Germinal center (tissue), 1 donor: ENCODE measurements at places on chromosomes 12 and 14.

DNA sequence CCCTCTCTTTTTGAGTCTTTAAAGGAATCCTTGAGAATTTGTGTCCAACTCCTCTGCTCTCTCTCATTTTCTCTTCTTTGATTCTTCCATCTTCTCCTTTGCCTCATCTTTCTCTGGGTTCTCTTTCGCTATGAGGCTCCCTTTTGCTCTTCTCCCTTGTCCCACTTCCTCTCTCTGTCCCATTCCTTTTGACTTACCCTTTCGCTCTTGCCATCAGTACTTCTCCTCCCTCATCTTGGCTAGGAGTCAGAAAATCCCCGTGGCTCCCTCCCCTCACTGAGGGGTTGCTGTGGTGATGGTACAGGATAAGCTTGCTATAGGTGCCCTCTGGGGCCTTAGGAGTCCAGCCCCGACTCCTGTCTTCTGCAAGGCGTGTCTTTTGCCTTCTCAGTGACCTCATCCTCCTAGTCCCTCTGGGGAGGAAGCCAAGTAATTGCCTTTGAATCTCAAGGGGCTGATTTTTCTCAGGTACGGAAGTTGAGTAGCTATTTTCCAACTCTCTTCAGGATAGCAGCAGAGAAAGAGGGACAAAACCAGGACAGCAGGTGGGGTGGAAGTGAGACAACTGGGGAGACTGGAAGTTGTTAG, 6.4 kb downstream of the PDE1B start:
- DNase-seq, result no peak

- peak; percentile 79 for DNase-seq
Measured at GRCh38 chr14:90815822-90816662, at the start of gene TTC7B. Gene TTC7B, minus strand, starts transcription at chr14:90816430. Its CDS starts 135 bp downstream, at chr14:90816295.

- DNase-seq, result no peak
Measured at GRCh38 chr12:60027266-60027665, 431.4 kb downstream of the SLC16A7 start.

GRCh38 chr14:22194664-22195063, 394.4 kb downstream of the DAD1 start:
- no peak for DNase-seq

DNA sequence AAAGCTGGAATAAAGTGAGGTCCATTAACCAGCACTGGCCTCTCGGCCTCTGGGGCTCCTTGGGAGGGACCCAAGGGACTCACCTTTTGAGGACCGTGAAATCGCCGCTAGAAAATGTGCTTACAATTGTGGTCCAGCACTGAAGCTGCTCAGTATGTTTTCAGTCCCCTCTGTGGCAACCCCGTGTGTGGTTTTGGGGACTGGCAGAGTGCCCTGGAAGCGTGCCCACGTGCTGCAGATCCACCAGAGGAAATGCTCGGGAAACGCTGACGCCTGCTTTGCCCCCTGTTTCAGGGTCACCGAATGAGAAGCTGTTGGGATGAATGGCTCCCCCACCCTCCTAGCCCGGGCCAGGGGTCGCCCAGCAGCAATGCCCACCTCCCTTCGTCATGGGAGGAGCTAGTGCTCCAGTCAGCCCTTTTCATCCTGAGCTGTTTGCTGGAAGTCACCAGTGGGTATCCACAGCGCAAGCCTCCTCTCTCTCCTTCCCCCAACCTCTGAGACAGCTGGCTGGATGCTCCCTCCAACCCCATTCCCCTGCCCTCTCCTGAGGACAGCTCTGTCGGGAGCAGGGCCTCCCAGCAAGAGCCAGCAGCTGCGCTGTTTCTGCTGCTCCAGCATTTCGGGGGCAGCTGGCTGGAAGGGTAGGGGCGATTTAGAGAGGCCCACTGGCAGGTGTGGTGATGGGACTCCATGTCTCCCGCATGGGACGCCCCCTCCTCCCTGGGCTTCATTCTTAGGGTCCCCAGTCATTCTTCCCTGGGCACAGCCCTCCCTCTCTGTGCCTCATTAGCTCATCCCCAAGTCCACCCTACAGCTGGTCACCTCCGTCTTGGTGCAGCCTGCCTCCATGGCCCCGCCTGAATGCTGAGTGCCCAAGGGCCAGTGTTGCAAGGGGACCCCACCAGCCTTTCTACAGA, 33.2 kb upstream of the PPP1R13B start:
- no peak for DNase-seq

DNA sequence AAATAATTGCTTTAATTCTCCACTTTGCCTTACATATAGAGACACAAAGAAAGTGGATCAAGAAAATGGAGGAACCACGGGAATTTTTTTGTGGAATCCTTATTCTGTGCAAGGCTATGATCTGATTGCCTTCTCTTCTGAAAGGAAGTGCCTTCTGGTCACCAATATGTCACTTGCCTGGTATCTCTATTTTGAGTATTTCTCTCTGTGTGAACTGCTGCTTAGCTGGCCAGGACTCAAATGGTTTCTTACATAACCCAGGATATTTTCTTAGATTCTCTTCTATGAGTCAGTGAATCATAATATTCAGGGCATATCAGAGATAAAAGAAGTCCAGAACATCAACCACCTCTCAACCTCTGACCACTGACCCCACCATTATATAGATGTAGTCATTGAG, 156.1 kb downstream of the DIO2 start:
- DNase-seq, result no peak

DNA sequence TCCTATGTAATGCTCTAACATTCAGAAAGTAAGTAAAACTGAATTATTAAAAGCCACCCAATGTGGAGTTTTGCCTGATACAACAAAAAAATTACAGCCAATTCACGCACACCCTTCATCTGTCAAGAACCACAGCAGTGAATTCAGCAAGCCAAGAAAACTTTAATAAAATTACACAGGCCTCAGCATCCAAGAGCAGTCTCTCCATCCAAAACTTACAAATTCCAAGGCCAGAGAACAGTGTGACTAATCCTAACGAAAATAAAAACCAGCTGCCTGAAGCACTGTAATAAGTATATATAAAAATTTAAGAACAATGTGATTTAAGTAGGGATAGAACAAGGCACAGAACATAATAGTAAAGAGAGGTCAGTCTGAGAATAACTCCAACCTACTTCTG, 54.2 kb downstream of the SIX6 start:
- no peak for DNase-seq

DNA sequence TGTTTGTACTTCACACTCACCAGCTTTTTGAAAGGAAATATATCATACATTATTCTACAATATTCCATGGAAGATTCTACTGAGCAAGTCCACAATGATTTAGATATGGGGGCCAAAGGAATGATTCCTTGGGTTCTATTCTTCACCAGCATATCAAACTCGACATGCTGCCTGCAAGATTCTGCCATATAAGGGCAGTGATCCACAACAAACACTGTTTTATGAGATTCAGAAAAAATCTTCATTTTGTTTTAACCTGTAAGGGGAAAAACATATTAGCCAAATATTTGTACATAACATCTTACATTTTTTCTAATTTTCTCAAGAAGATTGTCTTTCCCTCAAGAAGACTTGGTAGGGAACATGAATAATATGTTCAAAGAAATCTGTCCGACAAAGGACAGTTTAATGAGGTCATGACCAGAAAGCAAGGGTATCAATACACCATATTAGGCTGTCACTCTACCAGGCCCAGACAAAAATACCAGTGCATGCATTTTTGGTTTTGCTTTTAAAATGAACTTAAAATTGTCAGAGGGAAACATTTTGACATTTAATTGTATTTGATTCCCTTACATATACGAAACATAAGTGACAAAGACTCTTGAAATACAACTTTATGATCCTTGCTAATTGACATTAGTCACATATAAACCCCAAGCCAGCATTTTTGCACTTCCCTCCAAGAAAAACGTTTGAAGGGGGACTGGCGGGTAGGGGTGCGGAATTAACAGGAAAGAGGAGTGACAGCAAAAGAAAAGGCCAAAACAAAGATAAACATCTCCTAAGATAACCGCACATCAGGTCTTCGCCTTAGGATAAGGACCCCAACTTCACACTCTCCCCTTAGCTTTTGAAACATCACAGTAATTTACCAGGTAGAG, 980 bp downstream of the INTS13 start:
- no peak for DNase-seq

DNA sequence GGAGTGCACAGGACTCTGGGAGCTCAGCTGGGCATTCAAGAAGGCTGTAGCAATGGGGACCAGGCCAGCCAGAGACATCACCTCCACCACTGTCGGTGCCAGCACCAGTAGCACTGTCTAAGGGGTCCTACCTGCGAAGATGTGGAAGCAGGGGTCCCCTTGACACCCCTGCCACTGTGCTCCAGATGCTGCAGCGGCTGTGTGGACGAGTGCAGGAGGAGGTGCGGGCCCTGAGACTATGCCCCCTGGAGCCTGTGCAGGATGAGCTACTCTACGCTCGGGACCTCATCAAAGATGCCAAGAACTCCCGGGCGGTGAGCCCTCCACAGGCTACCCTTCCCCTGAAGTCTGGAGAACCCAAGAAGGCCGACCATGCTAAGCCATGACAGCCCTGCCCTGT, 8.6 kb downstream of the CARMIL3 start:
- no peak for DNase-seq

DNA sequence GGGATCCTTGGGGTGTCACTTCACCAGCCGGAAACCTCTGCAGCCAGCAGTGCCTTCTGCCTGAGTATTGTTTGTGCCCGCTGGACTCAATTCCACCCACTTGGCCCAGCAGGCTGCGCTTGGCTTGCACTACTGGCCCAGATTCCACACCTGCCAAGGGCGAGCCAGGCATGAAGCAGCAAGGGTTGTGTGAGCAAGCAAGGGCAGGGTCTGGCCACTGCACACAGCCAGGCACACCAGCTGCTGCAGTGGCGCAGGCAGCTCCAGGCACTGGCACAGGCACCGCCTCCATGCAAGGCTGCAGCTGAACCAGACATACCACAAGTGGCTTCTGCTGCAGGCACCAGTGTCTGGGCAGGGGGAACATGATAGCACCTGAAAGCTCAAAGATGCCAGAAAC, 99.5 kb downstream of the NUAK1 start:
- no peak for DNase-seq
